ENCODE measurements at places on chromosomes 1 and 21.

DNA sequence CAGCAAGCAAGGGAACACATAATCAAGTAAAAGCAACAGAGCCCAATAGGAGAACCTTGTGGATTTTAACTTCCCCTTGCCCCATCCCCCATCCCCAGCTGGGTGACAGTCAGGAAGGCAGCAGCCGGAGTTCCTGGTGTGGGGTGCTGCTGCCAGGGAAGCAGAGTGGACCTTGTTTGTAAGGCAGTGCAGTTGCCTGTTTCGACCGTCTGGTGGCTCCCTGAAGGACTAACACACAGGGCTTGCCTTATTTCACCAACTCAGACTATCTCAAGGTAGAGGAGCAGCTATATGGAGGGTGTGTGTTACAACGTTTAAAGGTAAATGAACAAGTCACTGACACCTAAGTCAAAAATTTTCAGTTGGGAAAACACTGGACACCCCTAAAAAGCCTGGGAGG, 6.6 kb downstream of the KRTAP10-8 start:
- H3K4me1 ChIP-seq = peaks cover 9% of the 10 kb centered on the region
- H3K36me3 ChIP-seq = peaks cover 15% of the 10 kb centered on the region
- no peak overlapping the region for H3K4me3 ChIP-seq
- peak overlapping the region; percentile 45 for H3K27ac ChIP-seq
- no peak for DNase-seq

DNA sequence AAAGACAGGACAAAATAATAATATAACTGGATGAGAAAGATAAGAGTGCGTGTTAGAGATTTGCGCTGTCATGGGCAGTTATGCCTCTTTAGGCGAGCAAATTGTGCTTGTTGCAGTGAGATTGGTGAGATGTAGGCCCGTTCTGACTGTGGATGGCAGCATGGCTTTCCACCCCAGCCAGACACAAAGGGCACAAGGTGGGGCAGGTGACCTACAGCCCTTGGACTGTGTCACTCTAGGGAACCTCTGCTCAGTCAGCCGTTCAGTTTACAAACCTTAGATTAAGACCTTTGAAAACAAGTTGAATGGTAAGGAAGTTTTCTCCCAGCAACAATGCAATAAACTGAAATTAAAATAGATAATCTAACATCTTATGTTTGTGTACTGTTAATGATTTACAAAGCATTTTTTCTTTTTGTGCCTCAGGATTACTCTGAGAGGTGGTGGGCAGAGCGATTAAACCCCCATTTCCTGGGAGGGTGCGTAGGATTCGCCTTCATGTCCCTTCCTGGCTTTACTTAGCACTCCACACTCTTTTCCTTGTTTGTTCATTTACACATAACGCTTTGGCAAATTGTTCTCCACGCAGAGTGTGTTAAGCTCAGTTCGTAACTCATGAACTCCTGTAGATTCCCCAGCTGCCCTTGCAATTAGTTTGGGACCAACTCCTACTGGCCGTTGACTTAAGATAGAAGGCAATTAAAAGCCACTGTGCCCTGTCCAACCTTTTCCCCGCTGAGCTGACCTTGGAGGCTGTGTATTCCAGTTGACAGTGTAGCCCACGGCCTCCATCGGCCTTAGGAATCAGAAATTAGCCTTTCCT, 58.1 kb upstream of the IGSF5 start:
- H3K4me1 ChIP-seq = no peaks in the 10 kb centered on the region
- H3K36me3 ChIP-seq = no peaks in the 10 kb centered on the region
- H3K27ac ChIP-seq = no peak overlapping the region
- H3K4me3 ChIP-seq = no peak overlapping the region
- no peak for DNase-seq
- no peaks in the 10 kb centered on the region for H3K27me3 ChIP-seq

DNA sequence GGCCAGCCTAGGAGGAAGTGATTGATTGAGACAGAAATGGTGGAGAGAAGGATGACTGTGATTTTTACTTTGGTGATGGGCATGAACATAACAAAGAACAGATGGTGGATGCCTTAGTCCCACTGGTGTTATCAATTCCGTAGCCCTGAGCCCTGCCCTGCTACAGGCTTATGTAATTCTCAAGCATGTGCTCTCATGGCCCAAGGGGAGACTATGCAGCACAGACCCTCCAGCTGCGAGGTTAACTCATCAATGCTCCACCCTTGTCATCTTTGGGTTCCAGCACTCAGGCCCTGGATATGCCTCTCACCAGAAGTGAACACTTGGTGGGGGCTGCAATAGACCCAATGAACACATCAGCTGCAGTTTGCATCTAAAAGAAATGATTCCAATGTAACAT, 62.7 kb upstream of the LRRC8D start:
- H3K27ac ChIP-seq = peak overlapping the region; percentile 38

GRCh38 chr1:47433477-47434050, 4.3 kb upstream of the FOXD2 start:
- no peaks in the 10 kb centered on the region for H3K36me3 ChIP-seq
- H3K4me3 ChIP-seq = no peak overlapping the region
- peaks cover 13% of the 10 kb centered on the region for H3K27me3 ChIP-seq
- no peak overlapping the region for H3K27ac ChIP-seq

GRCh38 chr1:67110352-67110751, 24.4 kb downstream of the C1orf141 start:
- H3K4me1 ChIP-seq = peaks cover 19% of the 10 kb centered on the region
- H3K27me3 ChIP-seq = no peaks in the 10 kb centered on the region
- no peak overlapping the region for H3K4me3 ChIP-seq
- H3K27ac ChIP-seq = peak overlapping the region; percentile 7
- peak; percentile 21 for DNase-seq
- peaks cover 2% of the 10 kb centered on the region for H3K36me3 ChIP-seq

- H3K27me3 ChIP-seq = peaks cover 17% of the 10 kb centered on the region
- H3K4me3 ChIP-seq = no peak overlapping the region
- no peaks in the 10 kb centered on the region for H3K4me1 ChIP-seq
- no peak for DNase-seq
- H3K36me3 ChIP-seq = no peaks in the 10 kb centered on the region
These were observed 139.6 kb downstream of the NAV1 start for GRCh38 chr1:201678264-201679101.

- peaks cover 4% of the 10 kb centered on the region for H3K27me3 ChIP-seq
- no peaks in the 10 kb centered on the region for H3K36me3 ChIP-seq
- H3K27ac ChIP-seq = no peak overlapping the region
- no peak overlapping the region for H3K4me3 ChIP-seq
- H3K4me1 ChIP-seq = no peaks in the 10 kb centered on the region
These were observed 471.9 kb downstream of the USP25 start for GRCh38 chr21:16201718-16202117.

- H3K27me3 ChIP-seq = peaks cover 19% of the 10 kb centered on the region
- no peaks in the 10 kb centered on the region for H3K36me3 ChIP-seq
- H3K4me3 ChIP-seq = no peak overlapping the region
- no peak for DNase-seq
- H3K4me1 ChIP-seq = no peaks in the 10 kb centered on the region
These were observed 40.2 kb upstream of the SOX13 start for GRCh38 chr1:204032642-204033235.

- H3K4me1 ChIP-seq = no peaks in the 10 kb centered on the region
- H3K36me3 ChIP-seq = no peaks in the 10 kb centered on the region
- no peak for DNase-seq
- peaks cover 11% of the 10 kb centered on the region for H3K27me3 ChIP-seq
- H3K27ac ChIP-seq = no peak overlapping the region
These were observed 17.6 kb downstream of the NOS1AP start for GRCh38 chr1:162087111-162087510.

DNA sequence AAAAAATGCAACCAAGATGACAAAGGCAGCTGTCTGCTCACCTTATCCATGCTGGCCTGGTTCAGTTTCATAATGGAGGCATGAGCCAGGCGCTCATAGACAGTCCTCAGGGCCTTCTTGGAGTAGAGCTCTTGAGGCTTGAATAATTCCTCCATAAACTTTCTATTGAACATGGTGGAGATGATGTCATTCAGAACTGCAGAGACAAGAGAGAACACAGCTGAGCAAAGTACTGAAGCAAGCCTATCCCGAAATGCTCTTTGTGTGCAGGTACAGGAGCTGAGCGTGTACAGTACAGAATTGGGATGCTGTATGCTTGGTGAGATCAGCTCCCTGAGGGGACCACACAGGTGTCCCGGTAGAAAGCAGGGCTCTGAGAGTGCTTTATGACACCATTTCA, 11.5 kb downstream of the OSCP1 start:
- DNase-seq = no peak
- no peaks in the 10 kb centered on the region for H3K36me3 ChIP-seq
- H3K4me1 ChIP-seq = no peaks in the 10 kb centered on the region

DNA sequence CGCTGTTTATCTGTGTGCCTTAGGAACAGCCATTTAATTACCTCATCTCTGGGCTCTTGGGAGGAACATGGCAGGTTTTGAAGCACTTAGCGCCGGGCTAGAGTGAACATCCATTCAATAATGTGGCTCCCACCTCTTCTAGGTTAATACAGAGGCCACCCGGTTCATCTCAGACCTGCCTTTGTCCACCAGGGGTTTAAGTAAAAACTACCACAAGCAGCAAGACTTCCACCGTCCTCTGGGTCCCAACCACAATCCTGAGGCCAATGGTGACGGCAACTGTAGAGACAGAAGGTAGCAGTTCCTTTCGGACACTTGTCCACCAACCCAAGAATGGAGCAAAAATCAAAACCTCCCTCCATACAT, 924 bp upstream of the DDOST start:
- H3K4me3 ChIP-seq = peak overlapping the region; percentile 94
- DNase-seq = no peak
- peak overlapping the region; percentile 92 for H3K27ac ChIP-seq

GRCh38 chr1:151790940-151791651, 796 bp upstream of the TDRKH start:
- peak overlapping the region; percentile 95 for H3K4me3 ChIP-seq
- no peak for DNase-seq
- peaks cover 3% of the 10 kb centered on the region for H3K36me3 ChIP-seq
- H3K4me1 ChIP-seq = peaks cover 7% of the 10 kb centered on the region
- no peaks in the 10 kb centered on the region for H3K27me3 ChIP-seq

DNA sequence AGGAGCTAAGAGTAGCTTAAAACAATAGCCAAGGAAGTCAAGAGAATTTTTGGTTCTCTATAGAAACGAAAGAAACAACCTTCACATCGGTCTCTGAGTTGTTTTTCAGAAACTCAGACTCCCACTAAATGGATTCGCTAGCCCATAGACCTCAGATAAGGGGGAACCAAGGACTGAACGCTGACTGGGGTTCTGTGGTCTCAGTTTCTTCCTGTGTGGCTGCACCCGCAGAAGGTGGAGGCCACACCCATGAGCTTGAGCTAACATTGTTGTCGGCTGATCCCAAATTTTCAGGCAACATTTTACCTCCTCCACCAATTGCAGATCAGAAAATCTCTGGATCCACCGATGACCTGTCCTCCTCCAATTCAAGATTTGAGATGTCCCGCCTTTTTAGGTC, 456.1 kb downstream of the AJAP1 start:
- peaks cover 17% of the 10 kb centered on the region for H3K27me3 ChIP-seq
- no peak overlapping the region for H3K27ac ChIP-seq
- DNase-seq = no peak
- H3K36me3 ChIP-seq = no peaks in the 10 kb centered on the region
- H3K4me1 ChIP-seq = no peaks in the 10 kb centered on the region
- H3K4me3 ChIP-seq = no peak overlapping the region

- H3K4me1 ChIP-seq = peaks cover 48% of the 10 kb centered on the region
- peak overlapping the region; percentile 72 for H3K27ac ChIP-seq
- no peaks in the 10 kb centered on the region for H3K27me3 ChIP-seq
- no peak for DNase-seq
These were observed 33.5 kb upstream of the IL19 start for GRCh38 chr1:206736878-206737728.

DNA sequence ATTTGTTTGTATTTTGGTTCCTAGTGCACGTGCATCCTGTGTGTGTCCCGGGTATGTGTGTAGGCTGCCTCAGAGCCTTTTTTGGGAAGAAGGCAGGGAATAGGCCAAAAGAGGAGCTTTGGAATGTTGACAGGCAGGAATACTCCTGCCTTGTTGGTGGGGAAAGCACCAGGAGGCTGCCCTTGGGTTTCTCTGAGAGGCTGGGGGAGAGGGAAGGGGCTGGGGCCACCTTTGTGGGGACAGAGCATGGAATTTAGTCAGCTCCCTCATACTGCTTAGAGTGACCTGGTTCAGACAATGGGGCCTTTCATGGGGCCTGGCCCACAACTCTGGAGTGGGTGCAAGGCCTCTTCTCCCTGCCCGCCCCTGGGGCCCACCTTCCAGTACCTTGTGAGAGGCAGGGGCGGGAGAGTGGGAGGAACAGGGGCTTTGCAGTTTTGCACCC, 31.3 kb downstream of the ACOT11 start:
- no peaks in the 10 kb centered on the region for H3K4me1 ChIP-seq
- no peak for DNase-seq
- H3K4me3 ChIP-seq = no peak overlapping the region
- H3K36me3 ChIP-seq = no peaks in the 10 kb centered on the region

- peaks cover 8% of the 10 kb centered on the region for H3K27me3 ChIP-seq
- H3K4me1 ChIP-seq = no peaks in the 10 kb centered on the region
- no peak for DNase-seq
- H3K4me3 ChIP-seq = no peak overlapping the region
These were observed 46.5 kb upstream of the LPGAT1 start for GRCh38 chr1:211876851-211877590.

DNA sequence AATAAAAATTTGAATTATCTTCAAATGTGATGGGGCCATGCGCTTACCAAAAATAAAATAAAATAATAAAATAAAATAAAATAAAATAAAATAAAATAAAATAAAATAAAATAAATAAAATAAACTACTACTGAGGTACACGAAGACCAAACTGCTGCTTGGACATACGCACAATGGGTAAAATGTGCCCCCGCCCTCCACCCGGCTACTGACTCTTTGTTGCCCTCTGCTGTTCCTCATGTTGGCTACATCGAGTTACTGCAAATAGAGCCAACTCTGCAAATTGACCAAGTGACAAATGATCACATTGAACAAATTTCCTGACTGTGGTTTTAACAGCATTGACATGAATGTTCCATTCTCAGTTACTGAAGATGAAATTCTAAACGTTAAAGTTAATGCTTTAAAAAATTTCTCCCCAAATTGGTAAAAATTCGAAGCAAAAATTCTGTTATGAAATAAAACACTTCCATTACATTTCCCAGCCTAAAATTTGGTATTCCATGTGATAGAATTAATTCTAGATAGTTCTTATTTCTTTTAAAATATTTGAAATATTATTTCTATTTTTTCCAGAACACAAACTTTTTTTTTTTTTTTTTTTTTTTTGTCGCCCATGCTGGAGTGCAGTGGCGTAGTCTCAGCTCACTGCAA, 18.8 kb upstream of the MAP1LC3C start:
- H3K27me3 ChIP-seq = no peaks in the 10 kb centered on the region
- H3K4me3 ChIP-seq = no peak overlapping the region
- H3K36me3 ChIP-seq = no peaks in the 10 kb centered on the region
- peak; percentile 15 for DNase-seq
- no peak overlapping the region for H3K27ac ChIP-seq

GRCh38 chr1:48047116-48047515, 49.9 kb upstream of the TRABD2B start:
- H3K27ac ChIP-seq = no peak overlapping the region
- H3K27me3 ChIP-seq = peaks cover 9% of the 10 kb centered on the region
- H3K36me3 ChIP-seq = no peaks in the 10 kb centered on the region
- no peaks in the 10 kb centered on the region for H3K4me1 ChIP-seq
- no peak overlapping the region for H3K4me3 ChIP-seq
- no peak for DNase-seq

DNA sequence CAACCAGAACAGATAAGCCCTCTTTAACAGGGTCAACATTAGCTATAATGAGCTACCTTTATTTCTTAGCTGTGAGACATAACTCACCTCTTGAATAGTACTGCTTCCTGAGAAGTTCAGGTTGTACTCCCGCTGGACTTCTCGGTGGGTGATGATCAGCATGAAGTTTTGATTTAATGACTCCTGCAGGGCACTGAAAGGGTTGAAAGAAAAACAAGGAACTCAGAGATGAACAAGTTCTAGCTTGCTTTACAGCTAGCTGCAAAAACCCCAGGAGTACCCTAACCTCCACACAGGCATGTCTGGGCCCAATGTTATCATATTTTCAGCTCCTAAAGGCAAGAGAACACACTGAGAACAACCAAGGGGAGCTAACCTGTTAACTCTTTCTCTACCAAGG, 254.4 kb downstream of the FAF1 start:
- no peak overlapping the region for H3K4me3 ChIP-seq
- no peaks in the 10 kb centered on the region for H3K27me3 ChIP-seq
- no peak for DNase-seq
- H3K27ac ChIP-seq = no peak overlapping the region

All from memory B cell (primary cell).